HS-5 (cell line): ENCODE measurements at places on chromosomes 5 and 9.

- DNase-seq: no peak
These were observed 12.8 kb downstream of the CAMK4 start for GRCh38 chr5:111236995-111237394.

DNA sequence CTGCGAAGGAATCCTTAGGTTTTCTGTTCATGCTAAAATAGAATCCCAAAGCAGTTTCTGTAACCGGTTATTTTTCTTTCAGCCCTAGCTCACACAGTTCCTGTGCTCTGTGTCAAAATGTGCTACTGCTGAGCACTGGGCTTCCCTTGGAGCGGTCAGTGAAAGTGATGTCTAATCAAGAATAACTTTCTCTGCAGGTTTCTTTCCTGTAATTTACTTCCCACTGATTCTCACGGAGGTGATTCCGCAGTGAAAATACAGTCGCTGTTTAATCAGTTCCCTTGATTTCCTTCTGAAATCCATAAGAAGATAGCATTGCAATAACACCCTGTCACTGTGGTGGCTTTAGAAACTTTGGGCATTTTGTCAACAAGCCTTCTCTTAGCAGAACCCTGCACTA lies 112.0 kb upstream of the ISL1 start:
- no peak for DNase-seq

DNA sequence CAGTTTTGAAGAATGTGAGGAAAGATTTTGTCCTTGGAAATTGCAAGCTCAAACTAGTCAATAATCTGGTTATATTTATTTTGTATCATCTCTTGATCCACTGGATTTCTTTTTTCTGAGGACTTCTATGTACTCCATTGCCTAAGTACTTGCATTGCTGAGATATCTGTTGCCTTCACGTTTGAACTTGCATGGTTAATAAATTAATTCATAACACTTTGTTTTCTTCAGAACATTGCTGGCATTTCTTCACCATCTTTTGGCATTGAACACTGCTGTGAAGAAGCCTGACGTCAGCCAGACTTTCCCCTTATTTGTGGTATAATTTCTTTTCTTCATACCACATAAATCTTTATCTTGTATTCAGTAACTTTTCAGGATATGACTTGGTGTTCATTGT lies 246.0 kb upstream of the KIF2A start:
- DNase-seq: no peak

GRCh38 chr9:134619983-134620661 lies 21.5 kb upstream of the COL5A1 start:
- no peak for DNase-seq

DNA sequence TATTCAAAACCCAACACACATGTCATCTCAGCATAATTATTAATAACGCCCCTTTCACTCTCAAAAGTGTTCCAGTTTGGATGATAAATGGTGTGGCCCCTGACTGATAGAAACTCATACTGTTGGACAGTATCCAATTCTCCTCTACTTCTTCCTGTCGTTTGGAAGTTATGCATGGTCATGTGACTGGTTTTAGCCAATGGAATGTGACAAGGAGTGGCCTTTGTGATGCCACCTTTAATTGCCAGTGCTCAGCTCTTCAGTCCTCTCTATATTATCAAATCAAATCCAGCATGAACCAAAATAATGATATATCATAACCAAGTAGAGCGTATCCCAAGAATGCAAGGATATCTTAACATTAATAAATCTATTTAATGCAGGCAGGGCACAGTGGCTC lies 117.8 kb upstream of the SPIN1 start:
- DNase-seq: no peak

GRCh38 chr5:14175381-14175780 lies 32.2 kb downstream of the TRIO start:
- DNase-seq: no peak

DNA sequence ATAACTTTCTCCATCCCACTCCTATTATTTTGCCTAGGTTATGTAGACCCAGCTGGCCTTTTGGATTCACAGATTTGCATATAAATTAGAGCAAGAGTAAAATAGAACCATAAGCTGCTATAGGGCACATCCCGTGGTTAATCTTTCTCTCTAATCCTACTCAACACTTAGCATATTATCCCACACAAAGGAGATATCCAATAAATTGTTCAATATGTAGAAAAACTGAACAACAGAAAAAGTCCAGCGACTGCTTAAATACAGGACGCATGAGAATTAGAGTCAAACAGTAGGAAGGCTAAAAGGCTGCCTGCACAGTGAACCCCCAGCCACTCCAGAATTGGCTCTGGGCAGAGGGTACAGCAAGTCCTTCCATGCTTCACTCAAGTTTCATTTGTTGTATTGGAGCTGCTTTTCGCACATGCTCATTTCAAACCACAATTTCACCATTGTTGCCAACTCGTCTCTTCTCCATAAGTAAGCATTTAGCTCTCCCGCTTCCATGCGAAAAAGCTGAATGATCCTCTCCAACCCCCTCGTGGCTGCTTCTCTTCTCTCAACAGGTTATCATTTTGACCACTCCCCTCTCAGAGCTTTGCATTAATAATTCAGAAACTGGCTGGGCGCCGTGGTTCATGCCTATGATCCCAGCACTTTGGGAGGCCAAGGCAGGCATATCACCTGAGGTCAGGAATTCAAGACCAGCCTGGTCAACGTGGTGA lies 14.1 kb upstream of the IQGAP2 start:
- no peak for DNase-seq

DNA sequence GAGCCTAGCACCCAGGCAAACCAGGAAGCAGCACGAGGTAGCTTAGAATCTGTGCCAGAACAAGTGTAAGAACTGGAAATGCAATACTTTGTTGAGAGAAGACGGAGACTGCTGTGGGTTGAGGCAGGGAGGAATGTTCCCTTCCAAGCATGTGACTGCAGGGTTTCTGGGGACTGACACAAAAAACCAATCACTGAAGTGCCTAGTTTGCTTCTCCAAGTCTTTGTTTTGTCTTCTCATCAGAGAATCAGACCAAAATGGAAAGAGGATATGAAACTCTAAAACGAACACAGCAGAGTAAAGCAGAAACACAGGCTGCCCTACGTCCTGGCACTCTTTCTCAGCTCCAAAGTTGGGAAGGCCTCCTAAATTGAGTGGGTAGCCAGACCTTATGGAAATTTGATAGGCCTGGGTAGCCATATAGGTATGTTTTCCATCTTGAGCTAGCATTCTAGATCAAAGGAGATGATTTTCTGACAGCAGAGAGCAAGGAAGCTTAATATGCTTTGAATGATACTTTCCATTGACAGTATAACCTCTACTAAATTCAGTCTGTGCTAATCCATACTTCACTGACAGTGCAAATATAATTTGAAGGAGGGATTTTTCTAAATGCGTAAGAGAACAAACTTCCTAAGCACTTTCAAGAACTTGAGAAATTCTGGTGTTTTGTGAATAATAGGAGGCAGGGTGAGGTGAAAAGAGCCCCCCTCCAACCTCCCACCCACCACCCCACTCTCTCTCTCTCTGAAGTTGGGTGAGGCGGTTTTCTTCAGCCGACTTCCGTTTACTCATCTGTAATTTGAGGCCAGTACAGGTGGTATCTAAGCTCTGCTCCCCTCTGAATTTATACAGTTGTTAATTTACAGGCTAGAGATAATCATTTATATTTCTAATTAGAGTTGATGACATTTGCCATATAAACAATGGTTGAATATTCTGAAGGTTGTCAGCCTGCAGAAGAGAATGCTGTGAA lies 5.5 kb downstream of the ADRB2 start:
- no peak for DNase-seq

DNA sequence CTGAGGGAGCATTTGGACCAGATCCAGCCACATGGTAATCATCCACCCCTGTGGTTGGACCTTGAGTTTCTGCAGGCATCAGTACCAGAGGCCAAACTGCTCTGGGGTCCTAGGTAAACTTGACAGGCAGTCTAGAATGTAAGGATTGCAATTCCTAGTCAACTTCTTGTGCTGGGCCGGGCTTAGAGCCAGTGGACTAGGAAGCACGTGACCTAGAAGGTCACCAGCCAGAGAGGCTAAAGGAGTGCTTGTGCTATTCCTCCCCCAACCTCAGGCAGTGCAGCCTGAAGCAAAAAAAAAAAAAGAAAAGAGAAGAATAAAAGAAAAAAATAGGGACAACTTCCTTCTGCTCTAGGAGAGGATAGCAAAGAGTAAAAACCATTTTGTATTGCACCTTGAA lies 406.2 kb upstream of the FTMT start:
- no peak for DNase-seq

- DNase-seq: no peak
These were observed 400.8 kb upstream of the PIK3R1 start for GRCh38 chr5:67814569-67815311.

DNA sequence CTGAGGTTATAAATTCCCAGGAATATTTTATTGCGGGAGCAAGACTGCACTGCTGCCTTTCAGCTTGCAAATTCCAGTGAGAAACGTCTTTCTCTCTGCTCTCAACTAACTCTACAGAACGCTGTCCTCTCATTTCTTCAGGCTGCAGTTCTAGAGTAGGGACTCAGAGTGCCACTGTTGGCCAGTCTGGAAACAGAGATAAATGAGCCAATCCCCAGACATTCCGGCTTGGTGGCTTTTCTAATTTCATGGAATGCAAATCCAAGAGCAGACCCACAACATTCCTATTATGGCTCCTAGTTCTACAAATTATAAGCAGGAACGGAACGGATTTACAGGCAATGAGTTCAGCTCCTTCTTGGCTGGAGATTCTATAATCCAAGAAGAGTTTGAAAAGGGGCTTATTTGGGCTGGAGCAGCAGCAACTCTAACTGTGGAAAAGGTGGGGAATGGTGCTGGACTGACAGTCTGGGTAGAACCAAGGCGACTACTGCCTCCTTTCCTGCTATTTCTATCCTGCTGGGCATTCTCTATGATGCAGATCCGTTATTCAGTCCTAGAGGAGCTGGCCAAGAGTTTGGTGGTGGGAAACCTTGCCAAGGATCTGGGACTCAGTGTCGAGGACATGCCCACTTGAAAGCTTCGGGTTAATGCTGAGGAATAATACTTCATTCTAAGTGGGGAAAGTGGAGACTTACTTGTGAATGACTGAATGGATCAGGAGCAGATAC lies 9.3 kb downstream of the PCDHGA12 start:
- no peak for DNase-seq

DNA sequence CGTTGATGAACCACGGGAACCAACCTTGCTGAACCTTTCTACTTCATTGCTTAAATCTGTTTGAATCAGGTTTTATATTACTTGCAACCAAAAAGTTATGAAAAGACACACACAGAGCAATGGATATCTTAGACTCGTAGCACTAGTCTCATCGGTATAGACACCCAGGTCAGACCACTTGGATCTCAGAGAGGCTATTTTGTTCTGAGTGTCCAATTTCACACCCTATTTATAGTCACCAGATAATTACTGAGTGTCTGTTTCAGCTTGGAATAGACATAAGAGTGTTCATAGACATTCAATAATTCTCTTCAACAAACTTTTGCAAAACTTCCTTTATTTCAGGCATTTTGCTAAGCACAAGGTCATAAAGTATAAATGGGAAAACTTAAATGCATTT lies 145.4 kb upstream of the EGFLAM start:
- no peak for DNase-seq

DNA sequence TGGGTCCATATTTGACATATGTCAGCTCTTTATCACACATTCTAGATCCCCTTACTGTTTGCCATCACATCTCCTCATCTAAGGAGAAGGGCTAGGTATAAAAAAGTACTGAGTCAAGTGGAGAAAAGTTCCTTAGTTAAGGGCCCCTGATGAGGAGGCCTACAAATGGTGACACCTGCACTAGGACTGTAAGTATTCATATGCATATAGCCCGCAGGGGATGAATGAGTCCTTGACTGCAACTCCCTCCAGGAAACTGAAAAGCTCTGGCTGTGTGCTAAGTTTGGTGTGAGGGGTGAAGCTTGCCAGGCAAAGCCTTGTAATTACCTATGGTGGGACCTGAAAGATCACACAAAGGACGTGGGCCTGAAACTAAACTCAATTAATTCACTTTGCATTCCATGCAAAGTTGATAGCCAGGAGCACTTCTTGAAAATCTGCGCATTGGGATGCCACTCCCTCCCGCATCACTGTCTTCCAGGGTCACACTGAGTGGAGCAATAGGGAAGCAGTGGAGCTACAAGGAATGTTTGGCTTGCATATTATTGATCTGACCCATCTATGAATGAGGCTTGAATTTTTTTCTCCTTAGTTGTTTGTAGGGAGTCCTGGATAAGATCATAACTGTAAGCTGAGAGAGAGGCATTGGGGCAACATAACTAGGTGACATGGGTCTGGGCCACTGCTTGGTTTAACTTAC lies 11.9 kb upstream of the EQTN start:
- DNase-seq: no peak

DNA sequence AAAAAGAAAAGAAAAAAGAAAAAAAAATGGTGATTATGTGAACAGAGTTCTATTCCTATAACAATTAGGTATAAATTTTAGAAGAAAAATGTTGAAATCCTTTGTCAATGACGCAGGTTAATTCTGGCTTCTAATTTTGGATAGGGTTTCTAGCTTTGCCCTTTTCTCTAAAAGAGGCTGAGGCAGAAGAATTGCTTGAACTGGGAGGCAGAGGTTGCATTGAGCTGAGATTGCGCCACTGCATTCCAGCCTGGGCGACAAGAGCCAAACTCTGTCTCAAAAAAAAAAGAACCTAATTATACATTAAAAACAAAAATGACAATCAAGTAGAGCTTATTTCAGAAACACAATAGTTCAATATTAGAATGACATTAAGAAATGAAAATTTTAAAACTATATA lies 2.9 kb downstream of the STXBP1 start:
- no peak for DNase-seq

- peak; percentile 73 for DNase-seq
These were observed 67.1 kb downstream of the EPB41L4B start for GRCh38 chr9:109253637-109254284.

- DNase-seq: no peak
These were observed 19.2 kb downstream of the TRIM36 start for GRCh38 chr5:115150512-115150911.

DNA sequence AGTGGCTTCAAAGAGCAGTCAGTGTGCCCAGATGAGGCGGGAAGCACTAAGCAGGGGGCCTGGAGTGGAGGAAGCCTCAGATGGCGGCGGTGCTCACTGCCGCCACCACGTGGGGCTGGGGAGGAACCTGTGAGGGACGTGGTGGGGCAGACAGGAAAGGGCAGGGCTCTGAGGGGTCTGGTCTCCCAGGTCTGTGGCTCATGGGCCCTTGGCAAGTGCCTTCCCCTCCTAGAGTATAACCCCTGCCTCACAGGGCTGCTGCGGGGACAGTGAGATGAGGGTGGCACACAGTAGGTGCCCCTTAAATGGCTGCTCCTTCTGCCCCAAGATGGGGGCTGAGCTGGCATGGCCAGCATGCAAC lies 26.6 kb downstream of the NR5A1 start:
- DNase-seq: no peak

- DNase-seq: no peak
These were observed 412.1 kb downstream of the CYLC2 start for GRCh38 chr9:103407260-103407659.

DNA sequence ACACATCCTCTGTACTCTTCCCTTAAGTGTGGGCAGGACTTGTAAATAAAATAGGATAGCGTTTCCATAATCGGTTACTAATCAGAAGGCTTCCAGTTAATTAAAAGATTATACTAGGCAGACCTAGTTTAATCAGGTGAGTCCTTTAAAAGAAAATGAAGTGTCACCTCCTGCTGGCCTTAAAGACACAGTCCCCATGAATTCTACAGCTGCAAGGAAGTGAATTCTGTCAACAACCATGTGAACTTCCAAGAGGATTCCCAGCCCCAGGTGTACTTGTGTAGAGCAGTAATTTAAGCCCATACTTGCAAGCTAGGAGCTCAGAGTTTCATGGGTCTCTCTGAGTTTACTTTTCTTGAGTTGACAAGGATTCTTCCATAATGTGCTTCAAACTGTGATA lies 918.3 kb downstream of the DTWD2 start:
- no peak for DNase-seq
